ENCODE measurements at places on chromosomes 2 and 18.

- no peak for DNase-seq
Observed at GRCh38 chr2:11677136-11678055, 7.4 kb upstream of the NTSR2 start.

DNA sequence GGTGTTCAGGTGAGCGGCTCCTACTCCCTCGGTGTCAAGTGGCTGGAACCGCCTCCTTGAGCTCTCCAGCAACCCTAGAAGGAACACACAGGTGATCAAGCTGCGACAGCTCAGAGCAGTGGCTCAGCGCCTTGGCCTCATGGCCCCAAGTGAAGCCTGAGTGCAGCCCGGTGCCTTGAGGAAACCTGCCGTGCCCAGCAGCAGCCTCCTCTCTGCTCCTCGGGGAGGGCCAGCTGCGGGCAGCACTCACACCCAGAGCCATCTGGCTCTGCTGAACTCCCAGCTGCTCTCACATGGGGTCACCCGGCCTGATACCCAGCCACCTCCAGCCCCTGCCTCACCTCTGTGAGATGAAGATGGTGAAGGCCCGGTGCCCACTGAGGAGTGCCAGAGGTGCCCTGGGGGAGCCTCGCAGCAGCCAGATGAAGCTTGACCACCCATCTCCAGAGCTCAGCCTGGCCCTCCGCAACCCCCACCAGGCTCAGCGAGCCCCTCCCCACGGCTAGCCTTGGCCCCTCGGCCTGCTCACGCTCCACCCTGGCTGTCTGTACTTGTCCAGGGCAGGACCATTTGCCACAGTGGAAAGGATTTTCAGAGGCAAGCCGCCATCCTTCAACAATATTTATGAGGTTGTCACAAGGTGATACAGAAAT lies 70.6 kb upstream of the RAB6C start:
- no peak for DNase-seq

- DNase-seq: no peak
Observed at GRCh38 chr18:54327818-54328217, 29.8 kb downstream of the STARD6 start.

DNA sequence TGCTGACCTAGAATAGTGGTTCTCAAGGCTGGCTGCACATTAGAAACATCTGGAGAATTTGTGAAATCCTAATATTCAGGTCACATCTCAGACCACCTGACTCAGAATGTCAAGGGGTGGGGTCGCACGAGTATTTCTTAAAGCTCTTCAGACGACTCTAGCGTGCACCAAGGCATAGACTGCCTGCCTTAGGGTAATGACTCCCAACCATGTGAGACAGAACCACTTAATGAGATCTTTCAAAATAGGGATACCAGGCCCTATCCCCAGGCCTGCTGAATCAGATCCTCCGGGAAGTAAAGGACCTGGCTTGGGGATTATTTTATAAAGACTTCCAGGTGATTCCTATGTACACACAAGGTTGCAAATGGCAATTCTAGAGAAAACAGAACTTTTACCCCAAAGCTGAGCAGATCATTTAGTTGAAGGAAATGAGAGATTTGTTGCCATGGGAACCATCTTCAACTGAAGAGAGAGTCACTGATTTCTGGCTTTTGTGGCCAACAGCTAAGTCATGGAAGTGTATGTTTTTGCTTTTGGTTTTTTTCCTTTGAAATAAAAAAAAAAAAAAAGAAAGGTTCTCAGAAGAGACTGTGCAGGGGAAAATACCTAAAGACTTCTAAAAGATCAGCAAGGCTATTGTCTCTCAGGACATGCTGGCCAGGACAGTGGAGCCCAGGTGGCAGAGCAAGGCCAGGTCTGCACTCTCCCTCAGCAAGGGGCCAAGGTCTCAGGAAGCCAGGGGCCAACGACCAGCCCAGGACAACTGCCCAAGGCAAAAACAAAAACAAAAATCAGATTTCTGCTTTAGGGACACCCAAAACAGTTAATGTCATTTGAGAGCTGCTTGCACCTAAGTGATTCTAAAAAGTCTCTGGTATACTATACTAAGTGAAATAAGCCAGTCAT lies 15.3 kb upstream of the LOXHD1 start:
- no peak for DNase-seq

GRCh38 chr2:6578416-6578815 lies 287.3 kb downstream of the CMPK2 start:
- DNase-seq: no peak

DNA sequence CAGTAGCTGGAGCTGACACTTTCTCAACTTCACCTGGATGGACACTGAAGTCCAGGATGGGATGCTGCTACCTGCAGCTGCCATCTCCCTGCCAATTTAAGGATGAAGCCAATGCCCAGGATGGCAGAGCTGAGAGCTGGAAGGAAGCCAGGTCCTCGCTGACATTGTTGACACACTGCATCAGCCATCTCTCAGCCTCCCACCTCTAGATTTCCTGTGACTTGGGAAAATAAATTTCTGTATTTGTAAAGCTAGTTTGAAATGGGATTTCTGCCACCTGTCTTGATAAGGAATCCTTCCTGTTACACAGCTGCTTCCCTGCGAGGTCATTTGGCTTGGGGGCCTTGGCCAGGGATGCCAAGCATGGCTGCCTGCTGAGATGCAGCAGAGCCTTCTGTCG lies 43.5 kb downstream of the KCTD1 start:
- DNase-seq: no peak

DNA sequence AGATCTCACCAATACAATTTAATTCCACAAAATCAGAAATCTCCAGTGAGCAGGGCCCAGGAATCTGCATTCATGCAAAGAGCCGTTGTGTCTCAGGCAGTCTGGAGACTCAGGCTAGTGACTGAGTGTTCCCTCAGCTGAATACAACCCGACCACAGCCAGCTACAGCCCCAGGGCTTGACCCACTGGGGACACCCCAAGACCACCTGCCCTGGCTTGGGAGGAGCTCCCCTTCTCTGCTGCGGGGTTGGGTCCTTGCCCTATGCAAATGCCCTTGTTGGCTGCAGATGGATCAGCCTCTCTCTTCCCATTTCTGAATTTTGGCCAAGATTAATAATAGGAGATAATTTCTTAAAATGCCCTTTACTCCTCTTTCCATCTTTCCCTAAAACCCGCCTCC lies 157.7 kb downstream of the TWIST2 start:
- DNase-seq: no peak

- no peak for DNase-seq
Observed at GRCh38 chr2:95301876-95302641, 4.9 kb downstream of the KCNIP3 start.

- DNase-seq: peak; percentile 55
Observed at GRCh38 chr18:46104128-46104911, at the start of gene HAUS1. TSS of gene HAUS1 (plus strand) at chr18:46104385. CDS start at chr18:46104412, 27 bp downstream.

DNA sequence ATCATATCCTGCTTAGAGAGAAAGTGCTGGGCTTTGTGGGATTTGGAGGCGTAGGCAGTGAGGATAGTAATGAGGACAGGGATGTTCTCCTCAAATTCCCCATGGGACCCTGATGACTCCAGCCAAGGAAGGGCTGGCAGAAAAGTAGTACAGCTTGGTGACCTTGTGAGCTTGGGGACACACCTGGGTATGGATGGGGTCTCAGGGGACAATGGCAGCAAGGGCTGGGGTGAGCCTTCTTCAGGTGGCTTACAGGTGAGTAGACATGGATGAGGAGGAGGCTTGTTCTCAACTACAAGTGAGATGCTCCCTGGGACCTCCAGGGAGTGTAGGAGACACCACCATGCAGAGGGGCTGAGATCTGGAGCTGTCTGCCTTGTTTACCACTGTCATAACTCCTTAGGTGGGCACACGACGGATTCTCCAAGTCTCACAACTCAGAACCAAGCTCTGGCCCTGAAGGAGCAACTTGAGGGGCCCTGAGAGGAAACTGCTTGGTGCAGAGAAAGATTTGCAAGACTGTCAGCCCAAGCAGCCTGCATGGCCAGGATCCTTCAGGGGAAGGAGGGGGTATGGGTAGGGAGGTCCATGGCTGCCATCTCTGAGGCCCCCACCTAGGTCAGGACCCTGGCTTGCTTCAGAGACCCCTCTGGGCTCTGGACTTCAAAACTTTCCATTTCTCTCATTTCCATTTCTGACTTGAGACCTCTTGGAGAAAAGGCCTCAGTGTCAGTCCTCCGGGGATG lies 262.8 kb downstream of the DYSF start:
- DNase-seq: no peak

DNA sequence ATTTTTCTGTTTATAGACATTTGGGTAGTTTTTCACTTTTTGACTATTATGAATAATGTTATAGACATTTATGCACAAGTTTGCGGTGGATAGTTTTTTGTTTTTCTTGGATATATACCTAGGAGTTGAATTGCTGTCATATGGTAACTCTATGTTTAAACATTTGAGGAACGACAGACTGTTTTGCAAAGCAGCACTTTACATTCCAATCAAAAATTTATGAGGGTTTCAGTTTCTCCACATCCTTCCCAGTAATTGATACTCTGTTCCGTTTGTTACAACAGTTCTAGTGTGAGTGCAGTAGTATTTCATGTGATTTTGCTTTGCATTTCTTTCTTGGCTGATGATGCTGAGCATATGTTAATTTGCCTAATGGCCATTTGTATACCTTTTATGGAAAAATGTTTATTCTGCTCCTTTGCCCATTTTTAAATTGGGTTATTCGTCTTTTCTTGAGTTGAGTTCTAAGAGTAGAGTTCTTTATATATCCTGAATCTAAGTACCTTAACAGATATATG lies 617.3 kb upstream of the LRATD1 start:
- peak; percentile 30 for DNase-seq

DNA sequence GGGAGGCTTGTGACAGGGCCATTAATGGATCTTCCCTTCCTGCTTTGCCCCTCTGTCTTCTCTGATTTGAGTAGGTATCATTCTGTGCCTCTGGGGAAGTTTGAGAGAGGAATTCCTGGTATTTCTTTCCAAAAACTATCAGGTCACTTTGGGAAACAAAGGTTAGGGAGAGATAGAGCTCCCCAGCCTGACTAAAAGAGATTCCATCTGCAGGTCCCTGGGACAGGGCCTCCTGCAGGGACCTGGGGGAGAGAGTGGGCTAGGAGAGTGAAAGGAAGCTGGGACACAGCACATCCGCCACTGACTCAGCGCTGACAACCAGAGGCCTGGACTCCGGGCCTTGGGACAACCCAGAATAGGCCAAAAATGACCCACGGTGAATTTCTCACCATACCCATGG lies 6.4 kb downstream of the GALNT14 start:
- no peak for DNase-seq

DNA sequence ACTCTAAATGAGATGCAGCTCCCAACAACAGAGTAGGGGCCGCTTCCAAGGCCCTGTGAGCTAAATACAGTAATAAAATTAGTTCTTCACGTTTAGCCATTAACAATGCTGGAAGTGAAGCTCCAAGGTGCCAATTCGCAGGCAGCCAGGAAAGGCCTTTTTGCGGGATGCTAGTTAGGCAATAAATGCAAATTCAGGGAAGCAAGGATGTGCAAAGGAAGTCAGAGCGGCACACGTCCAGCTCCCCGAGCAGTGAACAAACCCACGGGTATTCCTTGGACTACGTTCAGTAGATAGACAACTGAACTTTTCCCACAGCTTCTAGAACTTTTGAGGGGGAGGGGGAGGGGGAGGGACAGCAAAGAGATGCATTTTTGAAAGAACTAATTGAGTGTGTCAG lies 6.9 kb downstream of the ZNF516 start:
- DNase-seq: no peak
